DMS79 (cell line): ENCODE measurements at places on chromosomes 11 and 22.
A peak's percentile ranks its signal among the peaks of the same experiment; 100 is the strongest.

DNA sequence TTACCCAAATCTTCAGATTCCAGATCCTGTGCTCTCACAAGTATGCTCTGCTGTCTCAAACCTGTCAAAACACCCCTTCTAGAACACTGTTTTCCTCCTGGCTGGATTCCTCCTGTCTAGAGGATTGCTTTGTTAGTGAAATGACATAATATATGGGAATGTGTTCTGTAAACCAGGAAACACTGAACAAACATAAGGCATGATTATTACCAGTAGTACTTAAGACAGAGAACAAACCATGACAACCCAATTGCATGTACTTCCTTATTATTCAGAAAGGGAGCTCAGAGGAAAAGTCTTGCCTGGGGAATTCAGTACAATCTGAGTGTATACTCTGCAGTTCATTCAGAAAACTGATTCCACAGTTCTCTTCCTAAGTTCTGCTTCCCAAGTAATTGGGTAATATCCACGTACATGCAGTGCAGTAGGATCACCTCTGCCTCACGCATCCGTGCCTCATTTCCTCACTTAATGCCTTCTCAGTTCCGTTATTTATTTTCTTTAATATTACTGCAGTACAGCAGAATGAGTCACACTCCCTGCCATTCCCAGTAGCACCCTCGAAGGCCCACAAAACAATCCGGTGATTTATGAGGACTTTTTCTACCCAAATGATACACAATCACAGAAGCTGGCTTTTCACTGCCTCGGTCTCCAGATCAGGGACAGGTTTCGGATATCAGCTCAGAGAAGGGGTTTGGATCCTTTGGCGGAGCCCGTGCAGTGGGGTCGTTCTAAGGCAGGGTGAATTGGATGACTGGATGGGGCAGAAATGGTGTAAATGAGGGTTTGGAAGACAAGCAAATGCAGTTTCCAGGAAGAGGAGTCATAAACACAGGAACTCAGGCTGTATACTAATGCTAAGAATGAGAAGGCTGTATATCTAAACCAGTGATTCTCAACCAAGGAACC is 896.9 kb downstream of the KCNA4 start:
- DNase-seq, result no peak

DNA sequence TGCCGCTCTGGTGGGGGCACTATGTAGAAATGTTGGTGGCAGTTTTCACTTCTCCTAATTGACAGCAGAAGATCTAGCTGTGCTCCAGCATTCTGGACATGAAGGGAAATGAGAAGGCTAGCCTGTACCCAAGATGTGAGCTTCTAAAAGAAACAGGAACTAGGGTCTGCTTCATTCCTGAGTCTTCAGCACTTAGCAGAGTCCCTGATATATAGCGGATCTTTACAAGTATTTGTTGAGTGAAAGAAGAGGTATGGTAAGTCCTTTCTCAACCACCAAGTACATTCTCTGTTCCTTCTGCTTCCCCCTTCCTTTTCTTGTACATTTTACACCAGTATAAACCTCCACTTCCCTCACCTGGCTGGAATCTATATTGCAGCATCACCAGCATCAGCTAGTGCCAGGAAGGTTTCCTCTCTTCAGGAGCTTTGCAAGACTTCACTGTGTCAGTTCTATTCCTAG is 408.3 kb upstream of the CADM1 start:
- peak; percentile 83 for DNase-seq

DNA sequence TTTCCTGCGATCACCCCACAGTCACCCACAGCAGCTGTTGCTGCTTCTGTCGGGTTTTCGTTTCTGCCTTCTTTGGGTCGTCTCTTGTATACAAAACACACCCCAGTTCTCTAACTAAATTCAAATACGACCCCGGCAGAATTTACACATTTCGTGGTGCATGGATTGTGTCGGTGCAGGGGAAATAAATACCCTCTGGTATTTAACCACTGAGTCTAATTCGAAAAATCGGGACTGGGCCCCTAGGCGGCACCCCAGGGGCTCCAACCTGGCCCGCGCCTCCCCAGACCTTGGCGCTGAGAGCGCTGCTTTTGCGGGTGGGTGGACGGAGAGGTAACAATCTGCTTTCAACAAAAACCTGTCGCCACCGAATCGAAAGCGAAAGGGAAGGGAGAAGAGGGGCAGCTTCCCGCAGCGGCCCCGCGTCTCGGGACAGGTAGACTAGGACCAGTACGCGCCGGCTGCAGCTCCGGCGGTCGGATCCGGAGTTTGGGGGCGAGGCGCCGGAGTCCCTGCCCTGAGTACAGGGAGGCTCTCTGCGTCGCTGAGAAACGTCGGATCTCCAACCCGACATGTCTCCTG is 4.4 kb downstream of the ALX4 start:
- DNase-seq, result no peak

GRCh38 chr11:69823641-69824265 is 4.5 kb upstream of the FGF3 start:
- DNase-seq, result no peak

GRCh38 chr11:18314784-18315523 is 7.0 kb downstream of the HPS5 start:
- no peak for DNase-seq

DNA sequence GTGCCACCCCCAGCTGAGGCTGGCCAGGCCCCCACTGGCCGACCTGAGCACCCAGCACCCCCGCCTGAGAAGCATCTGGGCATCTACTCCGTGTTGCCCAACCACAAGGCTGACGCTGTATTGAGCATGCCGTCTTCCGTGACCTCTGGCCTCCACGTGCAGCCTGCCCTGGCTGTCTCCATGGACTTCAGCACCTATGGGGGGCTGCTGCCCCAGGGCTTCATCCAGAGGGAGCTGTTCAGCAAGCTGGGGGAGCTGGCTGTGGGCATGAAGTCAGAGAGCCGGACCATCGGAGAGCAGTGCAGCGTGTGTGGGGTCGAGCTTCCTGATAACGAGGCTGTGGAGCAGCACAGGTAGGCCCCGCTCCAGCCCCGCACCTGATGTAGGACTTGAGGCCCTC is 4.7 kb downstream of the ZBTB16 start:
- no peak for DNase-seq

DNA sequence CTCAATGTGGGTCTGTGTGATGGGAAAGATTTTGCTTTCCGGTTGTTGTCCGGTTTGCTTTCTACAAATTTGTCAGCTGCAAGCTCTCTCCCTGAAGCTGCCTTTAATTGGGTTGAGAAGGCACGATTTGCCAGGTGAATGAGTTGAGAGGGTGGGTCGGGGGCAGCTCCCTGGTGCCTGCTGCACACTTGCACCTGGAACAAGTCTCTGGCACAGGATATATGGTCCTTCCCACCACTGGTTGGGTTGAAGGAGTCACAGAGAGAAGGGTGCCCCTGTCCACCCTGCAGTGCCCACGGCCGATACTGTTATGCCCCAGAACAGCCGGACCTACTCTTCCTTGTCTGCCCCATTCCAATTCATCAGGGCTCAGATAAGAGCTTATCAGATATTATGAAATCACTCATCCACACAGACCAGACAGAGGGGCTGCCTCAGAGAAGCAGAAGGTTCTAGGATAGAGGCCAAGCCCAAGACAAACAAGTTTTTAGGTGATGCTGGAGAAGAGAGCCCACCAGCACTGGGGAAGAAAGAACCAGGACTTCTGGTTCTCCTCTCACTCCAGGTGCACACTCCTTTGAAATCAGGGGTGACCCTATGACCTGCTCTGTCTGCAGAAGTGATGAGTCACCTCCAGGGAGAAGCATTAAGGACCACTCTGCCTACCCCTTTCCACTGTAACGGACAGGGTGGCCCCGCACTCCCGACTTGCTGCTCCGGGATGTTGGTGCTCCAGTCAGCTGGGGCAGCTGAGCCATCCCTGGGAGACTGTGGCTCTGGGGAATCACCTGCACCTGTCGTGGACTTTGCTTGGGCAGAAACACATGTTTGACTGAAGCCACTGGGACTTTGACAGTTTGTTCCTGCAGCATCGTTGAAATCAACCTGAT is 45.3 kb downstream of the RTL6 start:
- no peak for DNase-seq

DNA sequence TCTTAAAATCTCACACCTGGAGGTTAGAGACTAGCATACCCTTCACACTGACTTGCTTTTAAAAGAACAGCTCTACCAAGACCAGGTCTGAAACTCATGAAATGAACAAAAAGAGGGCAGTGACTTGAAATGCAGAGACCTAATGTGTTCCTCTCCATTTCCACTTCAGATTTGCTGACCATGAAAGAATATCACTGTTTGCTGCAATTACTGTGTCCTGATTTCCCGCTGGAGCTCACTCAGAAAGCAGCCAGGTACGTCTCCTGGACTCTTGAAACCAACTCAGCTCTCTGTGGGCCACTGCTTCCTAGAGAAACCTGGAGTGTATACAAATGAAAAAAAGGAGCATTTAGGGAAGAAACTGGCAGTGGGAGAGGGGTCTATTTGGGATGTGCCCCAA is 39.2 kb downstream of the ARFGAP2 start:
- DNase-seq, result peak; percentile 59

DNA sequence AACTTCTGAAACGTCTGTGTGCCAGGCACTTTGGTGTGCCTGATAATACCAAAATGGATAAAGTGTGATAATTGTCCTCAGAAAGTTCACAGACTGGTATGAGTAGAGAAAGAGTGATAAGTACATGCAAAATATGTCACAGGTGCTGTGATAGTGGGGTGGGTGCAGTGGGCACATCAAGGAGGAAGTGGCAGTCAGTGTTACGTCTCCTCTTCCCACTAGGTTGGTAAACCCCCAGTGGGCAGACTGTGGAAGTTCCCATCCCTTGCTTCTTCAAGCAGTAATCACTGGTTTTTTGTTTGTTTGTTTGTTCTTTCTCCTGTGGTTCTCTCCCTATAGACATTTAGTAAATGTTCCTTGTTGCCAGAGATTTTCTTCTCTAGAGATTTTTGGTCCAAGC is 5.4 kb downstream of the RNF121 start:
- DNase-seq, result no peak

- DNase-seq, result no peak
Measured at GRCh38 chr11:81852896-81853295, 880.8 kb downstream of the FAM181B start.

GRCh38 chr11:2954263-2954662 is 25.0 kb upstream of the PHLDA2 start:
- no peak for DNase-seq

GRCh38 chr11:117691516-117691915 is 105.5 kb downstream of the DSCAML1 start:
- no peak for DNase-seq

DNA sequence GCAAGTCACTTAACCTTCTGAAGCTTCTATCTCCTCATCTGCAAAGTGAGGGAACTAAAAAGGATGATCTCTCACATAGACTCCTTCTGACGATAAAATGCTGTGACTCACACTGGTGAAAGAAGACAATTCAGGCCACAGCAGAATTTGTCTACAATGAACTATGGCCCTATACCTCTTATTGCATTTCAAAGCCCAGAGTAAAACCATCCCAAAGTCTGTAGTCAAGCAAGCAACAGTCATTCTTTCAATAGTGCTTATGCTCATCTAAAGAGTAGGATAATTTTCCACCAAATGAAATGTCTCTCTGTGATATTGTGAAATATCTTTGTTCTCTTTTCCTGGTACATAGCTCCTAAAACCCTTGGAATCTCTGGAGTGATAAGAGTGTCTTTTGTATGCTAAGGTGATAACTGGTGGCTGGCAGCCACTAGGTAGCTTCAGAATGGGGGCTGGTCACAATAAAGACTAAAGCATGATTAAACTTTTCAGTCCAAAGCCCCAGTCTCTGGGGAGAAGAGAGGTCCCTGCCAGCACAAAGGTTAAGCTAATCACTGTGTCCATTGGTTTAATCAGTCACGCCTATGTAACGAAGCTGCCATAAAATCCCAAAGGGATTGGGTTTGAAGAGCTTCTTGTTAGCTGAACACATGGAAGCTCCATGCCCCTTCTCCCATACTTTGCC is 30.8 kb downstream of the SYTL2 start:
- DNase-seq, result no peak

GRCh38 chr11:33347490-33348125 is 90.4 kb downstream of the HIPK3 start:
- no peak for DNase-seq

DNA sequence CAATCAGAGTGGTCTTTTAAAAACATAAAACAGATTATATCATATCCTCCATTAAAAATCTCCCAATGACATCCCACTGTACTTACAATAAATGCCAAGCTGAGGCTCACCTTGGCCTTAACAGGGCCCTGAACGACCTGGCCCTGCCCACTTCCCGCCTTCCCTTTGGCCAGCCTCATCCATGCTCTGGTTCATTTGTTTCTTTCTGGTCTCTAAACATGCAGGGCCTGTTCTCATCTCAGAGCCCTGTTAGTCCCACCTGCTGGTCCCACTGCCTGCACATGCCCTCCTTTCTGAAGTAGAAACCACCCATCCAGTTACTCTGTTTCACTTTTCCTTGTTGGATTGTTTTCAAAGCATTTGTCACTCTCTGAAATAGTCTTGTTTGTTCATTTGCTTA is 227.4 kb downstream of the INSC start:
- no peak for DNase-seq

- DNase-seq, result peak; percentile 68
Measured at GRCh38 chr11:47296045-47296444, 26.1 kb downstream of the MADD start.

DNA sequence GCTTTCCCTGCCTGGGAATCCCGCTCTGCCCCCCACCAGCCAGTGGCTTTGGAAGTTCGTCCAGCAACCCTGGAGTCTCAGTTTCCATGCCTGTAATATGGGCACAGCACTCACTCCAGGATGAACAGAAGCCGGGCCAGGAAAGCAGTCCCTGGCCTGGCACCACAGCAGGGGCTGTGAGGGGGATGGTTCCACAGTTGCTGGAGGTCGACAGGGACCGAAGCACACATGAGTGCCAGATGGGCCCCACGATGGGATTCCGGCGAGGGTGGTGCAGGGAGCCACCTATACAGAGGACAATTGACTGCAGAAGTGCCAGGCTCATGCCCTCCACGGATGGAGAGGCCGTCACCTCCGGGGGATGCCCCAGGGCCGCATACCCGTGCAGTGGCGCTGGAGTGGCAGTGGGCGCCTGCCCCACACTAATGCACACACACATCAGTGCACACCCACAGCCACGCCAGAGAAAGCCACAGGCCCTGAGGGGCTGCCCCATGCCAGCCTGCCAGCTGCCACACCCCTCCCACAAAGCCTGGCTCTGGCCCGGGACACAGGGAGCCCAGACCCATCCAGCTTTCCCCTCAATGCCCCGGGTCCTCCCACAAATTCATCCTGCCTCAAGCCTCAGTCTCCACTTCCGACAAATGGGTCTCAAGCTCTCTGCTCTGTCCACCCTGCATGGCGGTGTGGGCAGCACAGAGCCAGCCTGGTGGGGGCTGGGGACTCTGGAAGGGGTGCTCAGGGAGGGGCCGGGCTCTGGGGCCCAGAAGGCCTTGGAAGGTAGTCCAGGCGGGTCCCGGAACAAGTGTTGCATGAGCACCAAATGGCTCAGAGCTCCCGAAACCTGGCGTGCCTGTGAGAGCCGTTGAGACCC is 9.7 kb downstream of the ASCL2 start:
- no peak for DNase-seq
